ENCODE measurements at places on chromosomes 16 and 17.
A peak's percentile ranks its signal among the peaks of the same experiment; 100 is the strongest.

- peak; percentile 69 for DNase-seq
These were observed 105.4 kb downstream of the TRIM37 start for GRCh38 chr17:59001158-59001814.

- DNase-seq: no peak
These were observed 169.7 kb downstream of the PRKCA start for GRCh38 chr17:66472123-66472522.

DNA sequence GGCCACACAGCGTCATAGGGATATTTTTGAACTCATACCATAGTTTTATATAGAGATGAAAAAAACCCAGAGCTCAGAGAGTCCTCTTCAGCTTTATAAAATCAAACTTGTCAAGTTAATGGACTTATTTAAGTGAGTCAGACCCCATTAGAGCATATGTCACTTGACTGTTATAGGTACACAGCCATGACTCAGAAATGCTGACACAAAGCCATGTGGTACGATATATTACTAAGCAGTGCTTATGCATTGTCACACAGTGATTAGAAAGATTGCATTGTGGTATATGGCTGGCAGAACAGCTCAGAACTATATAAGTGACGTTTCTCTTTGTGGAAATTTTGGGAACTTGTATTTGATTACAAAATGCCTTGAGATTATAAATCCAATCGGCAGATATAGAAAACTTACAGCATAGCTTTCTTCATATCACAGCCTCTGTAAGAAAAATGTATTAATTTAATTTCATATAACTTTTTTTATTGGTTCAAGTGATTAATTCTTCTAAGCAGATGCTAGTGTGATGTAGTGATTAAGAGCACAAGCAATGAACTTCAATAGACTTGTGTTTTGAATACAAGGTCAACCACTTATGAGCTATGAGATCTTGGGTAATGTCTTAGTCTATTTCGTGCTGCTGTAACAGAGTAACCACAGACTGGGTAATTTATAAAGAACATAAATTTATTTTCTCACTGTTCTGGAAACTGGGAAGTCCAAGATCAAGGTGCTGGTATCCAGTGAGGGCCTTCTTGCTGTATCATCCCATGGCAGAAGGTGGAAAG is 25.8 kb upstream of the GINS3 start:
- no peak for DNase-seq

DNA sequence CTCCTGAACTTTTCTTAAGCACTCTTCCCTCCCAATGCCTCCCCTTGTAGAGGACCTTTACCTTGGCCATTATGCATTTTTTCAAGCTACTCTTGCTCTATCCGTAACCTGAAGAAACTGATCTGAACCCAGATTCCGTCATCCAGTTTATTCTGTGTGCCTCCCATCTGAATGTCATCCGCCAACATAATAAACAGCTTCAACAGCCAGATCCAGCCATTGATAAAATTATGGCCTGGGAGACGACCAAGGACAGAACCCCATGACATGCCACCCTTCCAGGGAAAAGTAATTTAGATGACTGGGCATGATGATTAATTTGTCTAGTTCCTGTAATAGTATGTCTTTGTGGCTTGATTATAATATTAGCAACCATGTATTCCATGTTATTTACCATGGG is 41.9 kb downstream of the KATNIP start:
- no peak for DNase-seq

DNA sequence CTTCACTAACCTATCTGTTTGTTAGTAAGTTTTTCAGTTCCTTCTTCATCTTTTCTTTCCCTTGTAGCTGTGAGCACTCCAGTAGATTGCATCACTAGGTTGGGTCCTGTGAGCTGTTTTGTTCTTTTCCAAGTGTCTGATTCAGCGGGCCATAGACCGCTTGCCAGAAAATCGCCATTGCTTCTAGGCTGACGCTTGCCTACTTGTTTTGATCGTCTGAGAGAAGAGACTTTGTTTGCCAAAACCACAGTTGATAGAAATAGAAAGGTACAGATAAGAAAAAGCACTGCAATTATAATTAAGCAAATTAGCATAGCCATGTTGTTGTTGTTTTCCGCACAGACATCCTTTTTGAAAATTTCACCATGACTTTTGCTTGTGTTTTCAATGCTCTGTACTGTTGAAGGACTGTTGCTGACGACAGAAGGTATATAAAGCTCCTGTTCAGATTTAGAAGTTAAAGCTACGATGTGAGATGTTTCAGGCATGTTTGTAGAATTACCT is 3.1 kb downstream of the EVI2A start:
- DNase-seq: peak; percentile 51

DNA sequence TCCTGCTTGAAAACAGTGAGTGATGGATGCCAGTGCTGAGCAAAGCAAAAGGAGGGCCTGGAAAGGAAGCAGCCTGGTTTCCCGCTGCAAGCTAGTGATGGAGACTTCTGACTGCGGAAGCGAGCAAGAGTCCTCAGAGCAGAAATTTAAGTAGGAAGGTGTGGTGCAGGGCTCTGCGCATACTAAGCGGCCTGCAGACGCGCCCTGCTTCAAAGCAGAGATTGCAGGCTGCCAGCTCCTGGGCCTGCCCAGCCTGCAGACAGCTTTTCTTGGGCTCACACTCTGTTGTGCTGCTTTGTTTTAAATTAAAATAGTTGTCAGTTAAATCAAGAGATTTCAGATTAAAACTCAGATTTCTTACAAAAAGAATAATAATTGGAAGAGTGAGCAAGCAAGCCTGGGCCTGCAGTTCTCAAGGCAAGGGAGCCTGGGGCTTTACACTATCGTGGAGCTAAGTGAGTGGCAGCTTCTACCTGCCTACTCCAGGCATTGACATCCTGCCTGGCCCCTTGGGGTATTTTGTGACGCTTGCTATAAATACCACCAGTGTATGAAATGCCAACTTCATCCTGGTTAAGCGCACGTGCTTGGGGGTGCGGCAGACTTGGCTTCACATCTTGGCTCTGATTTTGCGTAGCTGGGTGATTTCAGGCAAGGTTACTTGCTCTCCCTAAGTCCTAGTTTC is 237.3 kb downstream of the XYLT1 start:
- no peak for DNase-seq

- DNase-seq: no peak
These were observed 125.3 kb upstream of the FOXF1 start for GRCh38 chr16:86384980-86385379.

GRCh38 chr16:1042866-1043265 is 29.7 kb upstream of the SSTR5 start:
- DNase-seq: no peak

GRCh38 chr16:87945351-87946042 is 5.7 kb upstream of the BANP start:
- DNase-seq: peak; percentile 51

DNA sequence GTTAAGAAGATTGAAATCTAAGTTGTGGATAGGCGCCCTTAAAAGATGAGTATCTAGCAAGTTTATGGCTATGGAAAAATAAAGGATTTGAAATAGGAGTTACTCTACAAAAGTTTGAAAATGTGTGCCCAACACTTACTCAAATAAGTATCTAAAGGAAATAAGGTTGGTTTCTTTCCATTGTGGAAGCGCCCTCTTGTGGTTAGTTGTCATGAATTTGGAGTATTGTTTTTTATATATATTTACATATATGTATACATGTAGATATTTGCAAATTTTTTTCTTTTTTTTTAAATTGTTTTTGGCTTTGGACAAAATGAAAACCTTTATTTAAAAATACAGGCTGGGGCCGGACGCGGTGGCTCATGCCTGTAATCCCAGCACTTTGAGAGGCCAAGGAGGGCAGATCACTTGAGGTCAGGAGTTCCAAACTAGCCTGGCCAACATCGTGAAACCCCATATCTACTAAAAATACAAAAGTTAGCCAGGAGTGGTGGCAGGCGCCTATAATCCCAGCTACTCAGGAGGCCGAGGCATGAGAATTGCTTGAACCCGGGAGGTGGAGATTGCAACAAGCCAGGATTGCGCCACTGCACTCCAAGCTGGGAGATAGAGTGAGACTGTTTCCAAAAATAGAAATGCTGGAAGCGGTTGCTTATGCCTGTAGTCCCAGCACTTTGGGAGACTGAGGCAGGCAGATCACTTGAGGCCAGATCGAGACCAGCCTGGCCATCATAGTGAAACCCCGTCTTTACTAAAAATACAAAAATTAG is 24.0 kb upstream of the VPS4A start:
- peak; percentile 26 for DNase-seq

- no peak for DNase-seq
These were observed 204.7 kb upstream of the HSBP1 start for GRCh38 chr16:83602761-83603722.

- no peak for DNase-seq
These were observed 15.3 kb downstream of the FOXN1 start for GRCh38 chr17:28521311-28522085.

DNA sequence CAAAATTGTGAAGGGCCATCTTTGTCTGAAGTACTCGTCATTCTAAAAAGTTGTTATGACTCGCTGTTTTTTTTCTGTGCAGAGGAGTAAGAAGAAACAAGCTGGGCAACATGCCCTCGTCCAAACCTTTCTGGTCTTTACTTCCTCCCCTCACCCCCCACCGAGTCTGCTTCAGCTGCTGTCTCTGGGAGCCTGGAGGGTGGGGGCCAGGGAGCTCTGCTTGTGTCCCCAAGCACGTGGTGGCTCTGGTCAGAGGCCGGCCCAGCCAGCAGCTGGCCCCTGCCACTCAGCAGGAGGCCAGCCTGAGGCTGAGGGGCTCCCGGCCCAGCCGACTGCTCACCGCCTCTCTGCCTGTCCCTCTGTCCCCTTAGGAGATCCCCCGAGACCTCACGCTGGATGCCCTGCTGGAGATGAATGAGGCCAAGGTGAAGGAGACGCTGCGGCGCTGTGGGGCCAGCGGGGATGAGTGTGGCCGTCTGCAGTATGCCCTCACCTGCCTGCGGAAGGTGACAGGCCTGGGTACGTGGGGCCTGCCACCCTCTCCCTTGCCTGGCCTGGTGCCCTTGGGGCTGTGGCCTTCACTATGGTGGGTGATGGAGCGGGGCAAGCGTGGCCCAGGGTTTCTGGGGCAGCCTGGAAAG is 53.7 kb upstream of the LGALS9 start:
- DNase-seq: no peak

DNA sequence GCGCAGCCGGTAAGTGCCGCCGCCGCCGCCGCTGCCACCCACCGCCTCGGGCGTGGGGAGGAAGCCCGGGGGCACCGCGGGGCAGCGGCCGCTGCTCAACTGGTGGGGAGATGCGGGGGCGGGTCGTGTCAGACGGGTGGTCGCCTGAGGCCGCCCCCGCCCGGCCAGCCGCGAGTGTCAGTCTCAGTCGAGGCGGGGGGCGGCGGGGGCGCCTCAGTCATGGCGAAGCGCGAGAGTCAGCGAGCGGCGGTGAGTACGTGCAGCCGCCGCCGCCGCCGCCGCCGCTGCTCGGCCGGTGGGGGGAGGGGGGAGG is 76.2 kb downstream of the CHD9 start:
- no peak for DNase-seq

DNA sequence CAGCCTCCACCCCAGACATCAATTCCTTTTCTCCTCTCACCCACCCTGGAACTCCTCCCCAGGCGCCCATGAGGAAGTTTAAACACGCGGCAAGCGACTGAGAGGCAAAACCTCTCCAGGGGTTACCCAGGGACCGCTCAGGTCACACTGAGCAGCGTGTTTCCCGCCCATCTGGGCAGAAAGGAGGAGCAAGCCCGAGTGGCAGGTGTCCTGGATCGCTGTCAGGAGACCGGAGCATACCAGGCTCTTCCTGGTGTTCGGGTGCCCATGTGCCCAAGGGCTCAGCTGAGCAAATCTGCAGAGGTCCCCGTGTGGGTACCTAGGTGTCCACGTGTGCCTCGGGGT is 491 bp downstream of the SLC25A19 start:
- peak; percentile 56 for DNase-seq

- no peak for DNase-seq
These were observed 192.5 kb downstream of the MSI2 start for GRCh38 chr17:57448759-57449283.

GRCh38 chr16:54875443-54875842 is 55.2 kb upstream of the IRX5 start:
- no peak for DNase-seq

- DNase-seq: no peak
These were observed at the start of gene SECTM1 for GRCh38 chr17:82333279-82334171. SECTM1 (minus strand) TSS chr17:82333766; CDS start chr17:82327240, 6,526 bp downstream.

DNA sequence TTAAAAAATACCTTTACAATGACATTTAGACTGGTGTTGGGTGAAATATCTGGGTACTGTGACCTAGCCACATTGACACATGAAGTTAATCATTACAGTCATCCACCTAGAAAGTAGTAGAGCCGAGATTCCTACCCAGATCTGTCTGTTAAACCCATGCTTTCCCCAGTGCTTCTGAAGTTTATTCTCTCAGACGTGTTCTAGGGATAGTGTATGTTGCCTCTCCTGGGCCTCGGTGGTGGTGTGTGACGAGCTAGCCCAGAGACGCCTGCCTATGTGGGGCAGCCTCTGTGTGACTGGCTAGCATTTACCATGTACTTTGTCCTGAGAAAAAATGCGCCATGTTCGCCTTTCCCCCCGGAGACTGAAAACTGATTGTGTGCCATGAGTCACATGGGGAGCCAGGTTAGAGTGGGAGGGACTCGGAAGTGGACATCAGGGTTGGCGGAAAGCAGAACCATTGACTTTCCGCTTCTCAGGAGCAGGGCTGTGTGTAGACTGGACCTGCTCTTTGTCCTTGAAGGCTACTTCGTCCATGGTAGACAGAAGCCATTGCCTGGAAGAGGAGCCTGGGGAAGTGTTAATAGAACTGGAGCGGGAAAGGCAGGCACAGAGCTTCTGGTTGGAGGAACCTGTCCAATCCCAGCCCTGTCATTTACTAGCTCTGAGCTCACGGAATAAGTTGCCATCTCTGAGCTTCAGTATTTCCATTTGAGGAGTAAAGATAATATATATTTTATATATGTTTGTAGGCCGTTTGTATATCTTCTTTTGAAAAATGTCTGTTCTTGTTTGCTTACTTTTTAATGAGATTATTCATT is 235.5 kb downstream of the SNX29 start:
- no peak for DNase-seq

GRCh38 chr17:75010683-75011400 is 1.6 kb upstream of the MRPL58 start:
- peak; percentile 32 for DNase-seq

- no peak for DNase-seq
These were observed 2.8 kb downstream of the NLK start for GRCh38 chr17:28045304-28045703.

DNA sequence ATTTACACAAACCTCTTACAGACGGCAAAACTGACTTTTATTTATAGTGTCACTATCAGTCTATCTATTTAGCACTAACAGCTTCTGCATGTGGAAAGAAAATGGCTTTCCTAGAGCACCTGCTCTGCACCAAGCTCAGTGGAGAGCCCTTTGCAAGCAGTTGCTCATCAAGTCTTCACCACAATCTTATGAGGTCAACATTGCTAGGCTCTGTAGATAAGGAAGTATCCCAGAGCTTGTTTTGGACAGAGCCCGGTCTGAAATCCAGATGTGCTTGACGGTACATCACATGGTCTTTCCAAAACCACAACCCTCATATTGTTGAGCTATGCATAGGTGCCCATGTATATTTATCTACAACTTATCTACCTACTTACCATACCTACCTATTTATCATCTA is 572.7 kb upstream of the CDH5 start:
- no peak for DNase-seq

GRCh38 chr17:29642171-29642611 is 19.5 kb upstream of the CORO6 start:
- DNase-seq: no peak

GRCh38 chr17:17041018-17041521 is 1.2 kb upstream of the MPRIP start:
- no peak for DNase-seq
